ENCODE measurements at places on chromosomes 12 and 14. TPM values are rescaled to one million over a fixed set of nuclear protein-coding genes. Genes with fewer than 3 reads are reported as not detected.
A peak's percentile ranks its signal among the peaks of the same experiment; 100 is the strongest.

GRCh38 chr12:105451211-105451610 is 120.7 kb downstream of the C12orf75 start:
- no peak overlapping the region for H3K4me3 ChIP-seq
- no peak overlapping the region for H3K27ac ChIP-seq
- no peaks in the 10 kb centered on the region for H3K36me3 ChIP-seq
- H3K4me1 ChIP-seq = no peaks in the 10 kb centered on the region

GRCh38 chr14:105899071-105899641 is 372.8 kb downstream of the TMEM121 start:
- H3K4me1 ChIP-seq = no peaks in the 10 kb centered on the region
- no peaks in the 10 kb centered on the region for H3K36me3 ChIP-seq
- no peaks in the 10 kb centered on the region for H3K27me3 ChIP-seq
- no peak for DNase-seq
- H3K27ac ChIP-seq = no peak overlapping the region

DNA sequence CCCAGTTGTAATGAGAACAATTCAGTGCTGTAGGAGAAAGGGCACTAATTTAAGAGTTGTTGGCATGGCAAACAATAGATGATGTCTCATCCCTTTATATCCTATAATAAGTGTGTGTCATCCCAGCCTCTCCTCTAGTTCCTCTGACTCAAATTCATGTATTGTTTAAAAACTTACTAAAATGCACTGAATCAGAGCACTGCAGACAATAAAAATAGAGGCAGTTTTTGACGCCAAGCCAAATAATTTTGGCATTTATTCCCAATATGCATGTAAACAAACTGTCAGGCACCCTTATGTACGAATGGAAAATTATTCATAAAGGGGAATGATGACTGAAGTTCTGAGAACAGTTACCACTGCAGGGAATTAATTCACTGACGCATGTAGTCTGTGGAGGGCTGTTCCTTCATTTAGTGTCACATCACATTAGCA is 57.9 kb upstream of the TMX1 start:
- no peak overlapping the region for H3K4me3 ChIP-seq
- H3K27me3 ChIP-seq = peaks cover under 1% of the 10 kb centered on the region
- DNase-seq = no peak
- H3K36me3 ChIP-seq = no peaks in the 10 kb centered on the region
- no peak overlapping the region for H3K27ac ChIP-seq
- no peaks in the 10 kb centered on the region for H3K4me1 ChIP-seq

DNA sequence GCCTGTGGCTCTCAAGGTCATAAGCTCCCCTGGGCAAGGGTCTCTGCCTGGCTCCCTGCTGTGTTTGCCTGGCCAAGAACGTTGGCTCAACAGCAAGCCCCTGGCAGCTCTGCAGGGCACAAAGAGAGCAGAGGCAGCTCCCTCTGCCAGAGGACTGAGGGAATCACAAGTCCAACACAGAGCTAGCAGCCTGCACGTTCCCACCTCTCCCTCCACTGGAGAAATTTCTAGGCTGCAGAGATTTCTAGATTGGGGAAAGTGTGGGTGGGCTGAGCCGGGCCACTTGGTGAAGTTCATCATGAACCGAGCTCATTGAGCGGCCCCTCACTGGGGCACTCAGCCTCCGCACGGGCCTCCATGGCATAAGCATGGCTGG is 19.8 kb downstream of the ZFYVE21 start:
- H3K4me3 ChIP-seq = no peak overlapping the region
- DNase-seq = no peak
- H3K27me3 ChIP-seq = no peaks in the 10 kb centered on the region
- H3K27ac ChIP-seq = peak overlapping the region; percentile 84
- peaks cover 97% of the 10 kb centered on the region for H3K36me3 ChIP-seq
- peaks cover 82% of the 10 kb centered on the region for H3K4me1 ChIP-seq

DNA sequence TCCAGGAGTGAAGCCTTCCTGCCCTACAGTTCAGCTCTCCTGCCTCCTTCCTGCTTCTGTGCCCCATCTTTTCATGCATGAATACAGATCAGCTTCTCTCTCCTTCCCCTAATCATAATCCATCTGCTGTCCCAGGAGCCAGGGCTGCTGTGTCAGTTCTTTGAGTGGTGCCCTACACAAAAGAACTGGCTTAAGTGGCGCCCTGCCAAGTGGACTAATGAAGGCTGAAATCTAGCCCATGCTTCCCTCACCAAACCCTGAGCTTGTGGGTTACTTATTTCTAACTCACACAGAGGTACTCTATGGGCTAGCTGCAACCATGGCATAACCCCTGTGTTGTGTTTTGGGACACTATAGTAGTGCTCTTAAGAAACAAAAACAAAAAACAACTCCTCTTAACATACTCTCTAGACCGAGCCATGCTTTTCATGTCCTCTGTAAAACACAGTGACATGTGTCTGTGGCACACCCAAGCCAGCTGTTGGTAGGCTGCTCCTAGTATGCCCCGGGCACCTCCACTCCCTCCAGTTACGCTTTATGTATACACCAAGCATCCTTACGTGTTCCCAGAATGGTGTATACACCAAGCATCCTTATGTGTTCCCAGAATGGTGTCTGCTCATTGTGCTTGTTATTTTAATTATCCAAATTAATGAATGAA is 19.3 kb upstream of the ETV6 start:
- no peak overlapping the region for H3K27ac ChIP-seq
- no peaks in the 10 kb centered on the region for H3K36me3 ChIP-seq
- H3K4me3 ChIP-seq = no peak overlapping the region
- no peaks in the 10 kb centered on the region for H3K4me1 ChIP-seq
- no peak for DNase-seq

GRCh38 chr14:103133210-103134140 is 10.2 kb downstream of the TNFAIP2 start:
- H3K36me3 ChIP-seq = peaks cover 69% of the 10 kb centered on the region
- no peak overlapping the region for H3K27ac ChIP-seq
- peaks cover 74% of the 10 kb centered on the region for H3K4me1 ChIP-seq

- no peaks in the 10 kb centered on the region for H3K27me3 ChIP-seq
- H3K4me3 ChIP-seq = no peak overlapping the region
- H3K27ac ChIP-seq = no peak overlapping the region
- peaks cover 57% of the 10 kb centered on the region for H3K36me3 ChIP-seq
- no peak for DNase-seq
These were observed 9.7 kb downstream of the WSB2 start for GRCh38 chr12:118050972-118051910.

DNA sequence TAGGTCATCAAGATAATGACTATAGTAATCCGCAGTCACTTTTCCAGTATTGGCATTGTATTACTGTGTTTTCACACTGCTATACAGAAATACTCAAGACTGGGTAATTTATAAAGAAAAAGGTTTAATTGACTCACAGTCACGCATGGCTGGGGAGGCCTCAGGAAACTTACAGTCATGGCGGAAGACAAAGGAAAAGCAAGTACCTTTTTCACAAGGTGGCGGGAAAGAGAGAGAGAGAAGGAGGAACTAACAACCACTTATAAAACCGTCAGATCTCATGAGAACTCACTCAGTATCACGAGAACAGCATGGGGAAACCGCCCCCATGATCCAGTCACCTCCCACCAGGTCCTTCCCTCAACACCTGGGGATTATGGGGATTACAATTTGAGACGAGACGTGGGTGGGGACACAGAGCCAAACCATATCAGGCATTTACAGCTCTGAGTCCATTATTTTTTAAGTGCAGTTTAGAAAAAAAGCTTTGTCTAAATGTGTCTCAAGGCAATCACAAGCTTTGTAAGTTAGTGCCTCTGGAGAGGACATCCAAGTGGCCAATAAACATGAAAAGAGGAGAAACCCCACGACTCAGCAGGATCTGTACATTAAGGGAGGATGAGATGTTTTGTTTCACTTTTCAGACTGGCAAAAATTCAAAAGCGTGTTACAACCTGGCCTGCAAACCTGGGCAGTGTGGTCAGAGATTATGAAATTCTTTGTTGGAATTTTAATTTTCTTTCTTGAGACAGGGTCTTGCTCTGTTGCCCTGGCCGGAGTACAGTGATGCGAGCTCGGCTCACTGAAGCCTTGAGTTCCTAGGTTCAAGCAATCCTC is 82.0 kb downstream of the DNAH10 start:
- H3K27ac ChIP-seq = no peak overlapping the region
- DNase-seq = no peak
- no peak overlapping the region for H3K4me3 ChIP-seq
- no peaks in the 10 kb centered on the region for H3K4me1 ChIP-seq

GRCh38 chr12:99810718-99811593 is 163.4 kb downstream of the GARIN6 start:
- H3K36me3 ChIP-seq = no peaks in the 10 kb centered on the region
- H3K27me3 ChIP-seq = no peaks in the 10 kb centered on the region
- DNase-seq = no peak
- no peak overlapping the region for H3K4me3 ChIP-seq
- no peaks in the 10 kb centered on the region for H3K4me1 ChIP-seq
- H3K27ac ChIP-seq = no peak overlapping the region

GRCh38 chr12:15982471-15982870 is 71.3 kb downstream of the DERA start:
- no peak overlapping the region for H3K27ac ChIP-seq
- H3K27me3 ChIP-seq = no peaks in the 10 kb centered on the region

DNA sequence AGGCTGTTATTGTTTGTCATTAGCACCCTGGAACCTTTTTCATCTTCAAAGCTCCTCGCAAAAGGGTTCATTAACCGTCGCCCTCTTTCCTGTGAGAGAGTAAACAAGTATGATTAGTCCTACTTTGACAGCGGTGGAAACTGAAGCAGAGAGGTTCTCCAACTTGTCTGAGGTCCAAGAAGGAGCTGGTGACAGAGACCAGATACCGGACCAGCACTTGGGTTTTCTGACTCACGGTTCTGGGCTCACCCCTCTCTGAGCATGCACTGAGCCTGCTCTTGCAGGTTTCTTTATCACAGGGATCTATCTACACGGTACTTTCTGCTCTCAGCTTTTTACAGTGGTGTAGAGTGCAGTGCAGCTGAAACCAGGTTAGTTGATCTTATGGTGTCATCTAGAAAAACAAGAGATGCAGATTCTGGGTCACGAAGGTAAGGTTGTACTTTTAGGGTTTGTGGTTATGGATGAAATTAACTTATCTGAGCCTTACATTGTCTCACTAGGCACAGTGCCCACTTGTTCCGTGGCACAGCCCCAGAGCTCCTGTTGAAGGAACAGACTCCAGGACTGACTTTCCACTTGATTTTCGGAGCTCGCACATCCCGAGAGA is 62.1 kb downstream of the PPP2R5C start:
- H3K4me1 ChIP-seq = peaks cover 21% of the 10 kb centered on the region
- peak overlapping the region; percentile 88 for H3K27ac ChIP-seq
- H3K4me3 ChIP-seq = no peak overlapping the region
- H3K27me3 ChIP-seq = no peaks in the 10 kb centered on the region

GRCh38 chr12:57240926-57241401 is 10.0 kb downstream of the STAC3 start:
- no peaks in the 10 kb centered on the region for H3K36me3 ChIP-seq
- no peak overlapping the region for H3K27ac ChIP-seq
- no peak for DNase-seq
- no peak overlapping the region for H3K4me3 ChIP-seq
- peaks cover 14% of the 10 kb centered on the region for H3K27me3 ChIP-seq

DNA sequence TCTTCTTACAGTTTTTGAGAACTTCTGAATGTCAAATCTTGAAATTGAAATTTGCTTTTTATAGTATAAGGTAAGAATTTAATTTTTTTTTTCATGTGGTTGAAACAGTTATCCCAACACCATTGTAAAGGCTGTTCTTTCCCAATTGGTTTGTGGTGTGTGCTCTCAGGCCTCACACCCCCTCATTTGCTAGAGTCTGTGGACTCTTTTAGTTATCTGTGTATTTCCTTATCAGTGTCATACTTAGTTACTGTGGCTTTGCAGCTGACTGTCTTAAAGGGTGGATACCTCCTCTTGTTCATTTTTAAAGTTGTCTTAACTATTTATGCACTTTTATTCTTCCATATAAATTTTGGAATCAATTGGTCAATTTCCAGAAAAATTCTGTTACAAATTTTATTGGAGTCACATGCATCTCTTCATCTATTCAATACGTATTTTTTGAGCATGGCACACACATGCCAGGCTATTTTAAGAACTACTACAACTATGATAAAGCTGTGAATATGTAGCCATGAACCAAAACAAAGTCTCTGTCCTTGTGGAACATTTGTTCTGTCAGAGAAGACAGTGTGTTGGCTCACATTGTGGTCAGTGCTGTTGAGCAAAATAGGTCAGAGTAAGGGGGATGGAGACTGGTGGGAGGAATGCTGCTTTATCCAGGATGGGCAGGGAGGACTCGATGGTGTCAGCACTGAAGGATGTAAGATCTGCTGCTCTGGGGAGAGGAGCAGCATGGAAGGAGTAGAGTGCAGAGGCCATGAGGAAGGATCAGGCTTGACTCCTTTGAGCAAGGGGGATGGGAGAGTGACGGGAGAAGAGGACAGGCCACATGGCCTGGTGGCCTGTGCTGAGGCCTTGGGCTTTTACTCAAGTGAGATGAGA is 24.1 kb downstream of the FGF23 start:
- no peaks in the 10 kb centered on the region for H3K4me1 ChIP-seq
- DNase-seq = no peak
- H3K27ac ChIP-seq = no peak overlapping the region
- H3K27me3 ChIP-seq = no peaks in the 10 kb centered on the region
- H3K36me3 ChIP-seq = peaks cover 7% of the 10 kb centered on the region

- H3K36me3 ChIP-seq = no peaks in the 10 kb centered on the region
- no peak for DNase-seq
These were observed 293.8 kb downstream of the GRIN2B start for GRCh38 chr12:13687633-13688032.

- no peak for DNase-seq
- H3K4me1 ChIP-seq = no peaks in the 10 kb centered on the region
- H3K27ac ChIP-seq = no peak overlapping the region
- H3K4me3 ChIP-seq = no peak overlapping the region
- no peaks in the 10 kb centered on the region for H3K27me3 ChIP-seq
- H3K36me3 ChIP-seq = no peaks in the 10 kb centered on the region
These were observed 524.8 kb downstream of the SOX5 start for GRCh38 chr12:23424685-23425084.

GRCh38 chr12:77113971-77114370 is 48.6 kb upstream of the E2F7 start:
- H3K27ac ChIP-seq = no peak overlapping the region
- no peak overlapping the region for H3K4me3 ChIP-seq
- no peaks in the 10 kb centered on the region for H3K4me1 ChIP-seq
- H3K27me3 ChIP-seq = no peaks in the 10 kb centered on the region

DNA sequence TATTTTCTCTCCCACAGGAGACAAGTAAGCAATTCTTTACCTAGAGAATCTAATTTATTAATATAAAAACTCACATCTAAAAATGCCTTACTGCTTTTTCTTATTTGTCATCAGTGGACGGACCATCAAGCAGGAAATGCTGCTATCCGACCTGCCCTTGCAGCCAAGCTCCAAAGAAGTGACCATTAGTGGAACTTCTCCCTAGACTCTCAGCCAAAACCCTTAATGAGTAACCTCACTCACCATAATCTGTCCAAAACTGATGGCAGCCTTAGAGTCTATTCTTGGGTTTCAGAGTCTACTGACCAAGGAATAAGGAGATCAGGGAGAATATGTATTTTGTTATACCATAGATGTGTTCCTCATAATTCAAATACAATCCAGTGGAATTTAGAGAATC is 60.9 kb upstream of the CFL2 start:
- H3K4me1 ChIP-seq = no peaks in the 10 kb centered on the region
- no peak overlapping the region for H3K4me3 ChIP-seq
- no peak for DNase-seq

- no peaks in the 10 kb centered on the region for H3K27me3 ChIP-seq
- no peaks in the 10 kb centered on the region for H3K4me1 ChIP-seq
- DNase-seq = no peak
- H3K27ac ChIP-seq = no peak overlapping the region
- H3K4me3 ChIP-seq = no peak overlapping the region
These were observed 21.7 kb downstream of the NT5DC3 start for GRCh38 chr12:103819312-103819711.

SLC38A4 gene
- total RNA-seq = 2.4 TPM

DNAJC22 gene
- total RNA-seq = 0.53 TPM

CDKL1 gene
- 13.0 TPM for total RNA-seq

C1S gene
- 48.8 TPM for total RNA-seq

OTUB2 gene
- total RNA-seq = 10.3 TPM
